ENCODE measurements at places on chromosomes 5 and 9. TPM values are rescaled to one million over a fixed set of nuclear protein-coding genes. Genes with fewer than 3 reads are reported as not detected.

- no peak for DNase-seq
Observed at GRCh38 chr5:145104106-145104505, 731.0 kb downstream of the PRELID2 start.

- DNase-seq: no peak
Observed at GRCh38 chr9:114677418-114677817, 4.6 kb downstream of the TEX48 start.

DNA sequence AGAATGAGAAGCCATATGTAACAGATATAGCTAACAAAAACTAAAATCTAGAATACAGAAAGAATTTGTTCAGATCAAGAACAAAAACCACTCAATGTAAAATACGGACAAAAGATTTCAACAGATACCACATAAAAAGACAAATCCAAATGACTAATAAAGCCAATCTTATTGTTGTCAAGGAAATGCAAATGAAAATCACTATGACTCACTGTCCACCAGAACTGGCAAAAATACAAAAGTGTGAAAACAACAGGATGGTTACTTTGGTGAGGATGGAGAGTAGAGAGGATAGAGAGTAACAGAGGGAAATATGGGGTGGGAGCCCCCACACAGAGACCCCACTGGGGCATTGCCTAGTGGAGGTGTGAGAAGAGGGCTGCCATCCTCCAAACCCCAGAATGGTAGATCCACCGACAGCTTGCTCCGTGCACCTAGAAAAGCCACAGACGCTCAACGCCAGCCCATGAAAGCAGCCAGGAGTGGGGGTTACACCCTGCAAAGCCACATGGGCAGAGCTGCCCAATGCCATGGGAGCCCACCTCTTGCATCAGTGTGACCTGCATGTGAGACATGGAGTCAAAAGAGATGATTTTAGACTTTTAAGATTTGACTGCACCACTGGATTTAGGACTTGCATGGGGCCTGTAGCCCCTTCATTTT is 15.2 kb upstream of the RHOBTB3 start:
- DNase-seq: no peak

GRCh38 chr5:141814064-141814964 is 63.9 kb downstream of the PCDH1 start:
- DNase-seq: peak; percentile 64

DNA sequence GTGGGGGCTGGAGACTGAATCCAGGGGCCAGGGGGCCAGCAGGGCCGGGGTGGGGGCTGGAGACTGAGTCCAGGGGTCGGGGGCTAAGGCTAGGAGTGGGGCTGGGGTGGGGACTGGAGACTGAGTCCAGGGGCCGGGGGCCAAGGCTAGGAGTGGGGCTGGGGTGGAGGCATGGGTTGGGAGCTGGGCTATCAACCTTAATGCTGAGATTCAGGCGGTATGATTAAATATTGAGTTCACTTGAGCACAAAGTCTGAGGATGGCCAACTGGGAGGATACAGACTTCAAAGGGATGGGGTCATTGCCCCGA is 17.0 kb upstream of the LRRC14B start:
- DNase-seq: no peak

Gene PRLR
- 0.72 TPM for total RNA-seq

DNA sequence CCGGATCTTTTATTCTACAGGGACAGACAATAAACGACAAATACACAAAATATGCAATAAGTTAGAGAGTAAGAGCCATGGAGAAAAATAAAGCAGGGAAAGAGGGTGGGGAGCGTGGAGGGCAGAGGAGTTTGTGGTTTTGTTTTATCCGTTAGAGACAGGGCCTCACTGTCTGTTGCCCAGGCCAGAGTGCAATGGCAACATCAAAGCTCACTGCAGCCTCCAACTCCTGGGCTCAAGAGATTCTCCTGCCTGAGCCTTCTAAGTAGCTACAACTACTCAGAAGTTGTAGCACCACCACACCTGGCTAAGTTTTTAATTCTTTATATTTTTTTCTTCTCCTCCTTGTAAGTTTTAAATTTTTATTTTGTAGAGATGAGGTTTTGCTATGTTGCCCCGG is 54.5 kb upstream of the CTNNA1 start:
- no peak for DNase-seq

- no peak for DNase-seq
Observed at GRCh38 chr9:137355761-137356365, 53.8 kb upstream of the NRARP start.

Gene SV2C
- total RNA-seq: not detected

Gene TMC1
- total RNA-seq: 0.67 TPM

- DNase-seq: no peak
Observed at GRCh38 chr9:132984202-132985070, 5.9 kb downstream of the GFI1B start.

GRCh38 chr5:94993491-94993890 is 291.4 kb downstream of the MCTP1 start:
- DNase-seq: no peak

DNA sequence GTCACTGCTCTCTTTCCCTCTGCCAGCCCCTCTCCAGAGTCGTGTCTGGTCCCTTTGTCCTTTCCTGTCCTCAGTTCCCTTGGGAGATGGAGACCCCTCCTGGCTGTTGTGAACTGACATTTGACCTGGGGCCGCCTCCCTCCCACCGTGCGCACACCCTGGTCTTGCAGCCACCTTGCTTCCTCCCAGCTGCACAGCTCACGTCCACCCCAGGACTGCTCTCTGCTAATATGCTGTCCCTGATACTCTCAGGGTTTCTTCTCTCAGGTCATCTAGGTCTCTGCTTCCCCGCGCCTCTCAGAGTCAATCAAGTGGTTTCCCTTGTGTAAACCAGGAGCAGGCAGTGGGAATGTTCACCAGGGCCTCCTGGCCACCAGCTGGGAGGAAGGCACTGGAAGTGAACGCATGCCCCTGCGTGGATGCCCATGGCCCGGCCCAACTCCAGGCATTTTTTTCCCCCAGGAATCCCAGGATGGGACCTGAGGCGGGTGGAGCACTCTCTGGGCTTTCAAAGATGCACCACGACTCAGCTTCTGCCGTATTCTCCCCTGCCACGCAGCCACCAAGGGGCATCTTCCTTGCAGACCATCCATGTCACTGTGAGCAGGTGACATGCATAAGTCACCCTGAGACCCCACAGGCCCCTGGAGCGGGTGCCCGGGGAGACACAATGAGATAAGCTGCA is 142.4 kb downstream of the OLFM1 start:
- no peak for DNase-seq

GRCh38 chr5:56159521-56159947 is 73.6 kb downstream of the ANKRD55 start:
- DNase-seq: no peak

GRCh38 chr9:5089737-5090136 is 95.7 kb downstream of the INSL6 start:
- no peak for DNase-seq

Gene IRX4
- 12.2 TPM for total RNA-seq

Gene ANKRD18A
- 0.80 TPM for total RNA-seq

Gene BSPRY
- total RNA-seq: 2.8 TPM

Gene AQP3
- 4.0 TPM for total RNA-seq

DNA sequence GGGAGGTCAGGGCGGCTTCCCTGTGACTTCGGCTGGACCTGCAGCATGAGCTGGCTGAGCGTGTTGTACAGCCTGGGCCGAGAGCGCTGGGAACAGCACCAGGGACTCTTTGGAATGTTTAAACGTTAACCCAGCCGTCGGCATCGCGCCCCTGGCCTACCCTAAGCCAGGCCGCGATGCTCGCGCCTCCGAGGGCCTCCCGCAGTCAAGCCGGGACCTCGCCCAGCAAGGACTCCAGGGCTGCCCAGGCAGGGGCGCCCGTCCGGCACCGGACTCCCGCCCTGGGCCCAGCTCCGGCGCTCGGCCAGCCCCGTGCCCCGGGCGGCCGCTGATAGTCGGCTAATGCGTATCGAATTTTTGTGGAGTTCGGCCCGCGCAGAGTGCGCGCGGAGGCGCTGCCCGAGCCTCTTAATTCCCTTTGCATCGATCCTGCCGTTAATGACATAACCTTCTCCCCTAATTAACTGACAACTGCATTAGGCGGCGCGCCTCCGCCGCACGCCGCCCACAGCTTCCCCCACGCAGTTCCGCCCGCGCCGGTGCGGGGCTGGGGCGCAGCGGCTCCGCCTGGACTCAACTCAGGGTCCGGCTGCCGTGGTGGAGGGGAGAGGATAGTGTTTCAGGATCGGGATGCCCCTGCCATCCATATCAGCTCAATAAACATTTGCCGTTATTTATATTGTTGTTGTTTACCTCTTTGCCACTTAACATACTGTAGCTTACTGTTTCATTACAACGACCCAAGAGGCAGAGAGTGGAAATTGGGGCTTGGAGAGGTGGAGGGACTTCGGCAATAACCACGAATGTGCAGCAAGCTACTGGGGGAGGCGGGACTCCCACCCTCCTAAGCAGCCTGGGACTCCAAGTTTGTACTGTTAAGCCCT is 28.8 kb upstream of the CDC23 start:
- DNase-seq: peak; percentile 10

- no peak for DNase-seq
Observed at GRCh38 chr9:122186777-122187470, 27.2 kb downstream of the MORN5 start.

DNA sequence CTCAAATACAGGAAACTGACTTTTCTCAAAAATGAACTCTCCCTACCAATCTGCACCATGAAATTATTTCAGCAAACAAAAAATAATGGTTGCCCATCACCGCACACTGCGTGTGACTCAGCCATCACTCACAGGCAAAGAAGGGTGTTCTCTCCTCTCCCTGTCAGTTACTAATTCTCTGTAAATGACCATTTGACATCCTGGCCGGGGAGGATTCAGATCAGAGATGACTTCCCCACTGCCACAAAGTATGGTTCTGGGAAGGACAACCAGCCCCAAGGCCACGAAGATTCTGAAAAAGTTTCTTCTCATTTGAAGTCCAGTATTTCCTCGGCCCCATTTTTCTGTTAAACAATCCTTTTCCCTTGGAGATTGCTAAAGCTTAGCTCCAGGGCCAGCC is 199.4 kb downstream of the AUH start:
- DNase-seq: no peak

DNA sequence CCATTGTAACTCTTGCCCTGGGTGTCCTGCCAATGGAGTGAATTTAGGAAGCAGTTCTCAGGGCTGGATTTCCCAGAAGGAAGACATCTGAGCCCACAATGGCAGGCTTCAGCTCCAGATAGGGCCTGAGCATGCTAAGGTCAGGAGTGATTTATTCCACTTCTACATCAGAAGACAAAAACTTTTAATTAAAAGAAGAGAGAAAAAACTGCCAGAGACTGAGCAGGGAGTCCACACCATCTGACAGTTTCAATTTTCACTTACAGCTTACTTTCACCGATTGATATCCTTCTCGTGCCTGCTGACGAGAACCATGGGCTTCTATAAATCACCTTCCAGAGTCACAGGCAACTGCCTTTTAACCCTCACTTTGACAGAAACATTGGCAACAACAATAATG is 228.3 kb upstream of the BRINP1 start:
- DNase-seq: no peak

Gene ANGPTL2
- total RNA-seq: 40.4 TPM

Gene TMEM215
- total RNA-seq: not detected

- DNase-seq: no peak
Observed at GRCh38 chr9:124776954-124777648, at the start of gene OLFML2A. OLFML2A (plus strand) TSS chr9:124777133; CDS start chr9:124777271, 138 bp downstream.

Gene DMRT2
- total RNA-seq: 0.20 TPM

Gene BAAT
- 0.06 TPM for total RNA-seq

Gene ZNF300
- total RNA-seq: 0.51 TPM

Gene GMCL2
- not detected for total RNA-seq

Gene GRM6
- not detected for total RNA-seq

Gene IRX1
- 1.1 TPM for total RNA-seq

- DNase-seq: no peak
Observed at GRCh38 chr5:19498852-19499251, 489.1 kb downstream of the CDH18 start.

DNA sequence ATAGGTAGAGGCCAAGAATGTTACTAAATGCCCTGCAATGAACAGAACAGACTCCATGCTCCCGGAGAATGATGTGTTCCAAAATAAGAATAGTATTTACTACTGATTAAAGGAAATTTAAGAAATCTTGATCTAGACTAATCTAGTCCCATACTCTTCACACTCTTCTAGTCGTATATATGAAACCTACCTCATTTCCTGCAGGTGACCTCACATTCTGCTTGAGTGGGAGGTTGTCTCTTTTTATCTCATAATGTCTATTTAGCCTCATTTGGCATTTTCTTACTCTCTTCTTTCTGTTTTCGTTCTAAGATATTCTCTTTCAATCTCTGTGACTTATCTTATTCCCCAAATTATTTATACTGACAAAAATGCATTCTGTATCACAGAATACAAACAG is 9.2 kb upstream of the SHOC1 start:
- DNase-seq: no peak

- no peak for DNase-seq
Observed at GRCh38 chr9:79220251-79220650, 351.5 kb upstream of the TLE4 start.

DNA sequence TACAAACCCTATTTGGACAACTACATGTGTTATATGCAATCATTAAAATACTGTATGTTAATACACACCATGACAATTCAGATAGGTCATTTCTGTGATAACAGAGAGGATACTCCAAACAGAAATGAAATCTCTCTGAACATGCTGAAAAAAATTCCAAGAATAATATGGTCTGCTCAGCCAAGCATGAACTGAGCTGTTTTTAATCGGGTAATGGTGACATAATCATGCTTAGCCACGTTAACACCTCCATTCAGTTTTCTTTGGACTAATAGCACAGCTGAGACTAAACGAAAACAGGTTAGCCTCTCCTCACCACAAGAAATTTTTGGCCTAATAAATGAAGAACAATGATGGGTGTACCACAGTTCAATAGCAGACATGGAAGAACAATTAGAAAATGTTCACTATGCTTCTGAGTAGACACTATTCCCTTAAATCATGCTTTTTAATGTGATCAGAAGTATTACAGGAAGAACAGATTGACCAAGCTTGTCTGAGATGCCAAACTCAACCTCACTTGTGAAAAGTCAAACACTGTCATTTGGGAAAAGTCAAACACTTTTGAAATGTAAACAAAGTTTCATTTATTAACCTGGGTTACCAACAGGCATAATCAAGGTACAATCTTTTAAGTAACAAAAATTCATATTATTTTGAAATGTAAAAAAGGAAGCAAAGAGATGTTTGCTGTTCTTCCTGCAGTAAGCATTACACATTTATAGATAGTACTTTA is 19.4 kb downstream of the RAB14 start:
- no peak for DNase-seq

Gene TAL2
- total RNA-seq: not detected

GRCh38 chr5:116814626-116815385 is 240.2 kb upstream of the SEMA6A start:
- DNase-seq: no peak

Gene SLF1
- total RNA-seq: 4.5 TPM

GRCh38 chr5:121982893-121983285 is 21.1 kb downstream of the SRFBP1 start:
- DNase-seq: no peak

GRCh38 chr5:76958991-76959767 is 6.3 kb downstream of the CRHBP start:
- DNase-seq: no peak

Gene GAS1
- 4.1 TPM for total RNA-seq

All from heart right ventricle (tissue), 16 donors.